Stomach (tissue), 19 donors: ENCODE measurements at places on chromosomes 4 and X. TPM values are rescaled to one million over a fixed set of nuclear protein-coding genes. Genes with fewer than 3 reads are reported as not detected.

BEX4 gene
- 48.4 TPM for polyA plus RNA-seq

DNA sequence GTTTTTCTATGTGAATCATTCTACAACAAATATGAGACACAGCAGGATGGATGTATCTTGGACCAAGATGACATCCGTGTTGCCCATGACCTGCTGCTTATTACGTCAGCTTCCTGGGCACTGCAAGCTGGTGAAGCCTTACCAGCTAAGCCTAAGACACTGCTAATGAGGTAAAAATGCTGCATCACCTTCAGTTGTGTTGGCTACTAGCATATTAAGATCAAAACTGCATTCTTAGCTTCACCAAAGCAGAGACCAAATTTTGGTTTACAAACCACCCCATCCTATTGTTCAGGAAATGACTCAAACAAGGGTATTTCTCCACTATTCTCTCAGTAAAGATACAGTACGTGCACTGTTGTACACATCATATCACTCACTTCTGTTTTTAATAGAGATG, 50.3 kb downstream of the MAML3 start:
- H3K36me3 ChIP-seq, result no peaks in the 10 kb centered on the region
- H3K4me1 ChIP-seq, result peaks cover 8% of the 10 kb centered on the region
- no peak overlapping the region for H3K4me3 ChIP-seq
- no peak overlapping the region for H3K27ac ChIP-seq
- H3K27me3 ChIP-seq, result no peaks in the 10 kb centered on the region
- DNase-seq, result no peak

DNA sequence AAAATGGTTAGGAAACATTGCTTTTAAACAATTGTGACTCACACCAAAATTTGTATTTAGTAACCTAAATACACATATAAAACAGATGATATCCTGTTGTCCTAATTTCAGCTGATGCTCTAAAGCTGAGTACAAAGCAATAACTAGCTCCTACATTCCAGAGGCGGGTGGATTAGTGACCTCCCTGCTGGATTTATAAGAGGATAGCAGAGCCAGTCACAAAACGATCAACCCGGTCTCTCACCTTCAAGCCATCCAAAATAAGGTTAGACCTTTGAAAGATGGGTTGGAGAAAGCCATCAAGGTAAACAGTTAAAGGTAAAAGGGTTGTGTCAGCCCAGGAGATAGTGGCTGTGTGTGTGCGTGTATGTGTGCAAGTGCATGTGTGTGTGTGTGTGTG, 43.2 kb upstream of the SFRP2 start:
- H3K4me3 ChIP-seq, result no peak overlapping the region
- no peaks in the 10 kb centered on the region for H3K36me3 ChIP-seq
- H3K27ac ChIP-seq, result no peak overlapping the region
- peaks cover 4% of the 10 kb centered on the region for H3K27me3 ChIP-seq
- no peaks in the 10 kb centered on the region for H3K4me1 ChIP-seq

LRCH2 gene
- 1.2 TPM for polyA plus RNA-seq

AREG gene
- polyA plus RNA-seq, result 4.3 TPM

DNA sequence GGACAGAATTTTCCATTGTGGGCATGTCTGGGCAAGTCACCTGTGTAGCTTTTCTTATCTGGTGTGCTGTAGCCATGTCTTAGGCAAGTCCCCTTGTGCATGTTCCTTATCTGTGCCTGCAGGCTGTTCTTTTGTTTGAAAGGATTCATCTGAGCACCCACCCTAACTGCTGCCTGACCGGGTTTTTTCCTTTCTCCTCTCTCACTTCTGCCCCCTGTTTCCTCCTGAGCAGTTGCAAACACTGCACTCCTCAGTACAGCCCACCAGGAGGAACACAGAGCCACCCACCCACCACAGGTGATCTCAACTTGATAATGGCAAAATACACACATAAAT, 29.2 kb upstream of the IL9R start:
- H3K4me3 ChIP-seq, result no peak overlapping the region
- H3K36me3 ChIP-seq, result no peaks in the 10 kb centered on the region
- no peaks in the 10 kb centered on the region for H3K4me1 ChIP-seq
- DNase-seq, result no peak
- no peaks in the 10 kb centered on the region for H3K27me3 ChIP-seq

- no peak overlapping the region for H3K27ac ChIP-seq
- no peaks in the 10 kb centered on the region for H3K36me3 ChIP-seq
- DNase-seq, result peak; percentile 55
- no peaks in the 10 kb centered on the region for H3K27me3 ChIP-seq
- no peak overlapping the region for H3K4me3 ChIP-seq
Observed at GRCh38 chr4:76821641-76822040, 76.3 kb downstream of the SOWAHB start.

CLCN4 gene
- 0.46 TPM for polyA plus RNA-seq

- no peaks in the 10 kb centered on the region for H3K36me3 ChIP-seq
- H3K4me3 ChIP-seq, result no peak overlapping the region
- no peaks in the 10 kb centered on the region for H3K27me3 ChIP-seq
Observed at GRCh38 chr4:109195646-109196045, 106.8 kb downstream of the COL25A1 start.

- H3K27ac ChIP-seq, result no peak overlapping the region
- H3K4me3 ChIP-seq, result no peak overlapping the region
- no peaks in the 10 kb centered on the region for H3K27me3 ChIP-seq
- no peak for DNase-seq
Observed at GRCh38 chr4:28636971-28637370, 1776.3 kb downstream of the STIM2 start.

TACR3 gene
- not detected for polyA plus RNA-seq

DNA sequence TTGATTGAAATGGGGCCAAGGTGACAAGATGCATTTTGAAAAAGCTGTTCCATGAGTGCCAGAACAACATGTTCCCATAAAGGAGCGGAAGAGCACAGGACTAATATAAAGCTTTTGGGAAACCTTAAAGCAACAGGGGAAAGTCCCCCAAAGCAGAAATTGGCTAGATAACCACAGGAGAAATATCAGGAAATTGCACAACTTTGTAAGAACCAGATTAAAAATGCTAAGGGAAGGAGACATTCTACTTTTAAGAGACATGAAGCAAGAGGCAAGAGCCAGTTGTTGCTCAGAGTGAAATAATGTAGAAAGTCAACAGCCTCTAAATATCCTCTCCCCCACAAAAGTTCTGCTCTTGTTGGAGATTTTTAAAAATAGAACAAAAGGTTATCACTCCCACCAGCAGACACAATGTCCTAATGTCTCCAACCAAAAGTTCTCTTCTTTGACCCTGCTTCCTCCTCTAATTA, 85.2 kb upstream of the LNX1 start:
- peak overlapping the region; percentile 69 for H3K27ac ChIP-seq
- DNase-seq, result no peak
- H3K36me3 ChIP-seq, result no peaks in the 10 kb centered on the region
- H3K27me3 ChIP-seq, result no peaks in the 10 kb centered on the region
- H3K4me1 ChIP-seq, result peaks cover 10% of the 10 kb centered on the region
- no peak overlapping the region for H3K4me3 ChIP-seq

CSAG2 gene
- polyA plus RNA-seq, result not detected

DNA sequence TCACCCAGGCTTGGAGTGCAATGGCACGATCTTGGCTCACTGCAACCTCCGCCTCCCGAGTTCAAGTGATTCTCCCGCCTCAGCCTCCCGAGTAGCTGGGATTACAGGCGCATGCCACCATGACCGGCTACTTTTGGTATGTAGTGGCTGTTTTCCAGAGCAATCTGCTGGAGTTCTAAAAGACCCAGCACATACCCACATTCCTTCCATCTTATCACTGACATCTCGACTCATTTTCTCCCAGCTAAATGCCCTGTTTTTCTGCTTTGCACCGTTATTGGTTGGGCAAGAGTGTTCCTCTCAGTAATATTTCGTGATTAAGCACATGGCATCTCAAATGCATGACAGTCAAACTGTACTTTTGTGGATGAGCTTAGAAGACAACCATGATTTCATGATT, 53.7 kb downstream of the PRKX start:
- H3K27ac ChIP-seq, result no peak overlapping the region
- no peaks in the 10 kb centered on the region for H3K27me3 ChIP-seq
- H3K36me3 ChIP-seq, result peaks cover 7% of the 10 kb centered on the region

DNA sequence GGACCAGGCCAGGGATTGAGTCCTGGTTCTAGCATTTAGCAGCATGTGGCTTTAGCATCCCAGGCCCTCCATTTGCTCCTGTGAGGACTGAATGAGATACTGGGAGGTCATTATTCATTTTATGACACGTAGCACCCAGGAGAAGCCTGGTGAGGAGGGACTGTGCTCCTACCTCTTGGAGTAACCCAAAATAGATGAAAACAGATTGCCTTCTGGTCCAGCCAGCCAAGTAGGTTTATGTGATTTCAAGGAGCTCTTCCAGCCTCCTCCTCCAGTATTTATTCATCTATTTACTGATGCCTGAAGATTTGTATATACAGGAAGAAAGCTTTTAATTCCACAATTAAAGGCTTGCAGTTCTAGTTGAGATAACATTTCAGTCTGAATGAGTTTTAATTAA, 109.3 kb downstream of the GATB start:
- H3K36me3 ChIP-seq, result peaks cover 22% of the 10 kb centered on the region
- no peaks in the 10 kb centered on the region for H3K4me1 ChIP-seq
- H3K4me3 ChIP-seq, result no peak overlapping the region
- H3K27me3 ChIP-seq, result no peaks in the 10 kb centered on the region

PLAC8 gene
- polyA plus RNA-seq, result 47.6 TPM

- H3K36me3 ChIP-seq, result no peaks in the 10 kb centered on the region
- peak overlapping the region; percentile 41 for H3K27ac ChIP-seq
- H3K4me3 ChIP-seq, result peak overlapping the region; percentile 9
- no peaks in the 10 kb centered on the region for H3K27me3 ChIP-seq
- peak; percentile 45 for DNase-seq
Observed at GRCh38 chrX:66015152-66015831, 24.6 kb downstream of the VSIG4 start.

DNA sequence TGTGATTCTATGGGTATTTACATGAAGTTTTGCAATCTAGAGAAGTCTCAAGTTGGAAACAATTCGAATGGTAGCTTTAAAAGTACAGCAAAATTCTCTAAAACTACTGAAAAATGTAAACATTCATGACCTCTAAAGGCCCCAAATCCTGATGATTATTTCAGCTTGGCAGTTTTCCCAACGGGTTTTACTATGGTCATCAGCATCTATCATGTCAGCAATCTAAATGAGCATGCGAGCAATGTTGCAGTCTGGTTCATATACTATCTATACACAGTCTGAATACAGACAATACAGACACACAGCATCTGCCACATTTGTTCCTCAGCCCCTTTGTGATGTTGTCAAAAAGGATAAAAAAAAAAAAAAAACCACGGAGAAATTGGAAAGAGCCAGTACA, 790.3 kb upstream of the HTR2C start:
- no peak for DNase-seq
- no peaks in the 10 kb centered on the region for H3K36me3 ChIP-seq
- no peaks in the 10 kb centered on the region for H3K27me3 ChIP-seq
- H3K27ac ChIP-seq, result no peak overlapping the region
- H3K4me3 ChIP-seq, result no peak overlapping the region
- no peaks in the 10 kb centered on the region for H3K4me1 ChIP-seq
